Hematopoietic multipotent progenitor cell (in vitro differentiated cells): ENCODE measurements at places on chromosomes 11 and 22.

GRCh38 chr22:49760630-49761571 lies 66.8 kb downstream of the BRD1 start:
- DNase-seq = no peak

- DNase-seq = no peak
Observed at GRCh38 chr11:84255483-84255882, 969.3 kb upstream of the CCDC90B start.

GRCh38 chr22:45502215-45503049 lies at the start of gene FBLN1:
TSS of gene FBLN1 (plus strand) at chr22:45502883. CDS start at chr22:45502986, 103 bp downstream.
- DNase-seq = peak; percentile 7

DNA sequence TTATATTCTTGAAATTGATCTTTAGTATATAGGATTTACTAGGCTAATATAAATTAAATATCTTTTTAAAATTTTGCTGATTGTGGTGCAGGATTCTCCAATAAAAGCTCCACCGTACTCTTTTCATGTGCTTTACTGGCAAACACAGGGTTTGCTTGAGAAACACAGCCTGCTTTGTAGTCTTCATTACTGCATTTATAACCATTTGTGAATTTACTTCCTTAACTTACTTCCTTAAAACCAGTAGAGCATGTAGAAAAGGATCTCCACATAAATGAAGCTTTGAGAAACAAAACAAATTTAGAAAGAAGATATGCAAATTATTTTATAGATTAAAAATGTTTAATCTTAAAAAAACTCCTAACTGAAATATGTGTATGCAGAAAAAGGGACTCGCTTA lies 28.8 kb downstream of the SWAP70 start:
- DNase-seq = no peak

DNA sequence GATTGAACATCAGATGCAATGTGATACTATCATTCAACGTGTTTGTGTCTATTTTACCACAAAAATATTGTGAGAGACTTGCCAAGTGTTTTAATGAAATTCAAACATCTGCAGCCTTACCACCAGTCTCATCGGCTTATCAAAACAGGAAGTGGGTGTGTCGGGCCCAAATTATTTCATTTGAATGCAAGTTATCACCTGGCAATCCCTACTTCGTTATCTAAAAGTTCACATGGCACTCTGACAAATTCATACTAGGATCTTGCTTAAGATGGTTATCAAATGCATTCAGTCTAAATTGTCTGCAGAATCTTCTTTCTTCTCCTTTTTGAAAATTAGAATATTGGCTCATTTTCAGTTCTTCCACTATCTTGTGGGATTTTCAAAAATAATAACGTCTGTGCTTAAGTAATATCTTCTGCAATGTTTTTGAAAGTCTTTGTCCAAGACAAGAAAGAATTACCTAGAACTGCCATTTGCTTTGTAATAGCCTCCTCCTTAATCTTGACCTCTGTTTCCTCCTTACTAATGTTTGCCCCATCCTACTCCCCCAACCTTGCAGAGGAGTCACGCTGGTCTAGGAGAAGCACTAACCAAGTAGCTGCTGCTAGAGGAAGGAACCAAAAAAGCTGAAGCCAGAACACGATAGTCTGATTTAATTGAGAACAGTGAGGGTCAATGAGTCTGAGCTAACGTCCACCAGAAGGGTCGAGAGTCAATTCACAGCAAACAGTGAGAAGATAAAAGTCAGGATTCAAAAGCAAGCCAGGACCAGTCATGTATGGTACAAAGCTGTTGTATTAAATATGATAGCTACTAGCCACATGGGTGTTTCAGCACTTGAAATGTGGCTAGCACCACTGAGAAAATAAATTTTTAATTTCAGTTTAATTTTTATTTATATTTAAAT lies 10.2 kb upstream of the BIRC3 start:
- DNase-seq = peak; percentile 60

GRCh38 chr11:44562845-44563460 lies 2.5 kb upstream of the CD82 start:
- no peak for DNase-seq

DNA sequence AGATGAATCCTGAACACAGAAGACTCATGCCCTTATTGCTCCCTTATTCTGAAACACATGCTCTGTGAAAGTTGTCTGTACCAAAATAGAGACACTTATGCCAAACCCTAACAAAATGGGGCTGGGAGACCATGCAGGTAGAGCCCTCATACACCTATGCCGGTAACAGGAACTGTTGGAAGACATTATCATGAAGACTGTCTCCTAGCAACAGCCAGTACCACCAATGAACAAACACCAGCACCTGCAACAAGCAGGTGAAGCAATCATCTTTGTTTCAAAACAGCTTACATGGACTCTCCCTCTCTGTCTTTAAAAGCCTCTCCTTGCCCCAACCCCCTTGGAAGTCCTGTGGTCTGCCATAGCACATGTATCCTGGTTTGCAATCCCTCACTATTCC lies 17.2 kb downstream of the SLC5A4 start:
- DNase-seq = no peak

DNA sequence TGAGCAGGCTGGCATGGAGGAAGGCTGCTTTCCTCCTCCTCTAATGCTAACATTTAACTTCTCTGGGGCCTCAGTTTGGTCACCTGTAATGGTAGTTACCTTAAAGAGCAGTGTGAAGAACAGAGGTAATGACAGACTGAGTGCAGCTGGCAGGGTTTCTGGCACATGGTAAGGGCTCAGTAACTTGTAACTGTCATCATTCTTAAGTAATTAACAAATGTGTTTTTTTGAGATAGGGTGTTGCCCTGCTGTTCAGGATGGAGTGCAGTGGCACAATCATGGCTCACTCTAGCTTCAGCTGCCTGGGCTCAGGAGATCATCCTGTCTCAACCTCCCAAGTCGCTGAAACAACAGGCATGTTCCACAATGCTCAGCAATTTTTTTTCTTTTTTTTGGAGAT lies 242.0 kb upstream of the SYN3 start:
- no peak for DNase-seq

- no peak for DNase-seq
Observed at GRCh38 chr11:111423250-111423615, 44.2 kb upstream of the POU2AF1 start.

DNA sequence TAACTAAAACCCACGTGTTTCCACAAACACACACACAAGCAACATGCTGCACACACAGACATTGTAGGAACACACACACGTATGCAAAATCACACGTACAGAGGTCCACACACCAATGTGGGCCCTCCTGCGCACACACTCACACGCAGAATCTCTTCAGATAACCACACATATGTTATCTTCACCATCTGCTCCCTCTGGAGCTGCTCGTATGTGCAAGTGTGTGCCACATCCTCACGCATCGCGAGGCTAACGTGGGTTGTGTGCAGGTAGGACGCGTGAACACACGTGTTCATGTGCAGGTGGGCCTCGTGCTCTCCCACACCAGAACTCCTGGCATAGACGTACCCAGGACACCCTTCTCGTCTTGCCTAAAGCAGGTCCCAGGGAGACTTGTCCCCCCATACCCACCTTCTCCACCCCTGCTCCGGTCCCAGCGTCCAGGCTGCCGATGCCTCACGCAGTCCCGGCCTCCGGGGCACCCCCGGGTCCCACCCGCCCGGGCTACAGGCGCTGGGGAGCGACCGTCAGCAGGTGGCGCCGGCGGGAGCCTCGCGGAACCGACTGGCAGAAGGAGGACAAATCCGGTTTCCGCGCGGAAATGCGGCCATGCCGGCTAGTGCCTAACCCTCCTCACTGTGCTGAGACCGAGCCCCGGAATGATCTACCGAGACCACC lies 10.3 kb upstream of the IGSF9B start:
- DNase-seq = no peak

- no peak for DNase-seq
Observed at GRCh38 chr11:122024278-122024677, 91.7 kb downstream of the BLID start.

DNA sequence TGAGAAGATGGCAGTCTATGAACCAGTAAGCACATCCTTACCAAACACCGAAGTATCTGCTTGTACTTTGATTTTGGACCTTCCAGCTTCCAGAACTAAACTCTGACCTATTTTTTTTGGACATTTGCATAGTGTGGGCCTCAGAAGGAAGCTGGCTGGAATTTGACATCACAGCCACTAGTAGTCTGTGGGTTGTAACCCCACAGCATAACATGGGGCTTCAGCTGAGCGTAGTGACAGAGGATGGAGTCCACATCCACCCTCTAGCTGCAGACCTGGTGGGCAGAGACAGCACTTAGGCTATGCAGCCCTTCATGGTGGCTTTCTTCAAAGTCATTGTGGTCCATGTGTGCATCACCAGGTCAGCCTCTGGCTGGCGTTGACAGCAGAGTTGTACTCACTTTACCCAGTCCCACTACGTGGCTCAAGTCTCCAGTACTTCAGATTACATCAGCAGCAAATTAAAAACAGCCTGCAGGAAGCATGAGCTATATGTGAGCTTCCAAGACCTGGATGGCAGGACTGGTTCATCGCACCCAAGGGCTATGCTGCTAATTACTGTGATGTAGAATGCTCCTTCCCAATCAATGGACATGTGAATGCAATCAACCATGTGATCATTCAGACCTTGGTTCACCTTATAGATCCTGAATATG lies 58.6 kb upstream of the VPREB1 start:
- no peak for DNase-seq

DNA sequence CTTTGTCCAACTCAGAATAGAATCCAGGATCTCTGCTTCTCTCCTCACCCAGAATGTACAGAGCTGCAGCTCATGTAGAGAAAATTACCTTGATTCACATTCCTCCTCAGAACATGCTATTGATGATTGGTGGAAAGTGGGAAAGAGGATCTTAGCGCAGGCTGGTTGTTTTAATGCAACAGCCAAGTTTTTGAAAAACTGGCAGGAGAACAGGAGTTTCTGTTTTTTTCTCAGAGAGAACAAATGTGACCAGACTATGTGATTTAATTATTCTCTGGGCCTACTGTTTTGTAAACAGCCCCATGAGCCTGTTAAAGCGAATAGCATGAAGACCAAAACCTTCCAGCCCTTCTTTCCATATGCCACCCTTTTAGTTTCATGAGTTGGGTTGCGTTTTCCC lies 19.1 kb upstream of the IL18BP start:
- DNase-seq = no peak

- no peak for DNase-seq
Observed at GRCh38 chr11:117857734-117858414, 18.6 kb downstream of the FXYD6 start.

DNA sequence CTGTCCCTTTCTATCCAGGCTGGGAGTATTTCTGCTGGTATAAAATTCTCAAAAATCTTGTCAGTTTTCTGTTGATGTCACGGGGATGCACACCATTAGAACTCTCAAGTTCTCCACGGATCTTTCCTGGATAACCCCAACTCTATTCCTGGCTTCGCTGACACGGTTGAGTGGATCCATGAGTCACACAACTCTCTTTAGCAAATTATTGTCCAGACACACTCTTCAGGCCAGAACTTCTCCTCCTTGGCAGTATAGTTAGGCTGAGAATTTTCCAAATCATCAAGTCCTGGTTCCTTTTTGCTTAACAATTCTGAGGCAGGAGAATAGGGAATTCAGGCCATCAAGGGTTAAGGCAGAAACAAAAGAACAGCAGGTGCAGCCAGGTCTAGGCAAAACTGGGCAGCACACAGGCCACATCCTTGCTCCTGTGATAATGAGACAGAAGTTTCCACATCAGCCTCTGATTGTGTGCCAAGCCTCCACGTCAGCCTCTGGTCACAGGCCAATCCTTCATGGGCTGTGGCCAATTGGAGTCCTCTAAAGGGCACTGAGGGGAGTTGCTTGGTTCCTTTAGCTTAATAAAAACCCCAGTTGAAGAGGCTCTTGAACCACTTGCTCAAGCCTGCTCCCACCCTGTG lies 5.7 kb upstream of the ACAT1 start:
- no peak for DNase-seq
